NCI-H1930 (cell line): ENCODE measurements at places on chromosomes 13 and 19.

- no peak for DNase-seq
These were observed 5.8 kb upstream of the TLE5 start for GRCh38 chr19:3068071-3068470.

- no peak for DNase-seq
These were observed 1.4 kb upstream of the ZNF584 start for GRCh38 chr19:58406818-58407657.

GRCh38 chr19:23925285-23925684 lies 10.6 kb downstream of the ZNF726 start:
- DNase-seq, result no peak

GRCh38 chr13:38947054-38947453 lies 43.6 kb downstream of the STOML3 start:
- DNase-seq, result no peak

DNA sequence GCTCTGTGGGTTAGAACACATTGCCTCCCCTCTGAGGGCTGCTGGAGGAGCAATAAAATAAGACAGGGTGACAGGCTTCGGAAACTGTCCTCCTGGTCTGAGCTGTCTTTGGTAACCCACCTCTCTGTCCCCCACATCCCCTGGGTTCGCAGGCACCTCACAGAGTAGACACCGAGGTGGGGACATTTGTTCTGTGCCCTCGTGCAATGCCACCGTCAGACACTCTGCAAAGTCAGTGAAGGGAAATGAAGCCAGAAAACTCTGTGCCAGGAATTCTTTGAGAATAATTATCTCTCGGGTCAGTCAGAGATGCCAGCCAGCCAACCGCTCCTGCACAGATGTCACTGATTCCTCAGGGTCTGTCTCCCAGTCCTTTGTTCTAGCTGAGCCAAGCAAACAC lies 493.6 kb downstream of the FOXO1 start:
- peak; percentile 33 for DNase-seq

- peak; percentile 19 for DNase-seq
These were observed 68.1 kb downstream of the ABCC4 start for GRCh38 chr13:95233026-95233635.

DNA sequence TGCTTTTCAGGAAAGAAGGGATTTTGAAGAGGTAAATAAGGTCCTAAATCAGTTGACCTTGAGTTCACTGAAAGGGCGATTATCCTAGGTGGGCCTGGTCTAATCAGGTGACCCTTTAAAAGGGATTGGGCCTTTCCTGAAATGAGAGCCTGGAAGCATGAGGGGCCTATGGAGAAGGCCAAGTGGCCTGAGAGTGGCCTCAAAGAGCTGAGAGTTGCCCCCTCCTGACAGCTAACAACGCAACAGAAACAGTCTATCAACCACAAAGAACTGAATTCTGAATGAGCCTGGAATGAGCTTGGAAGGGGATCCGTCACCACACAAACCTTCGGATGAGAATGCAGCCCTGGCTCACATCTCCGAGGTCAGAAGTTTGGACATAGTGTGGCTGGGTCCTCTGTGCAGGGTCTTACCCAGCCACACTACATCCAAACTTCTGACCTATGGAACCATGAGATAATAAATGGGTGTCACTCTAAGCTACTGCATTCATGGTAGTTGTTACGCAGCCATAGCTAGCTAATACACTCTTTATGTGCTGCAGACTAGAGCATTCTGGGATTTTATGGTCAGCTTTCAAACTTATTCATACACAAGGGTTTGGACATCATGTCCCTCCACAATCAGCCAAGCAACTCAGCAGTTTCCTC lies 72.0 kb downstream of the GNG7 start:
- DNase-seq, result no peak

- no peak for DNase-seq
These were observed 195.6 kb upstream of the DACH1 start for GRCh38 chr13:72062566-72062965.

DNA sequence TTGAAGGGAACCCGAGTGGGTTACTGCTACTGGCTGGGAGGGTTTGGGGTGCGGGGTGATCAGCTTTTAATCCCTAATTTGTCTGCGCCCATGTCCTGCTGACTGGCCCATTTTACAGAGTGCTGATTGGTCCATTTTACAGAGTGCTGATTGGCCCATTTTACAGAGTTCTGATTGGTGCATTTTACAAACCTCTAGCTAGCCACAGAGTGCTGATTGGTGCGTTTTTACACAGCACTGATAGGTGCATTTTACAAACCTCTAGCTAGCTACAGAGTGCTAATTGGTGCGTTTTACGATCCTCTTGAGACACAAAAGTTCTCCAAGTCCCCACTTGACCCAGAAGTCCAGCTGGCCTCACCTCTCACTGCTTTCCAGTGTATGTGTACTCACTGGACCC lies 43.2 kb downstream of the MTMR6 start:
- no peak for DNase-seq

DNA sequence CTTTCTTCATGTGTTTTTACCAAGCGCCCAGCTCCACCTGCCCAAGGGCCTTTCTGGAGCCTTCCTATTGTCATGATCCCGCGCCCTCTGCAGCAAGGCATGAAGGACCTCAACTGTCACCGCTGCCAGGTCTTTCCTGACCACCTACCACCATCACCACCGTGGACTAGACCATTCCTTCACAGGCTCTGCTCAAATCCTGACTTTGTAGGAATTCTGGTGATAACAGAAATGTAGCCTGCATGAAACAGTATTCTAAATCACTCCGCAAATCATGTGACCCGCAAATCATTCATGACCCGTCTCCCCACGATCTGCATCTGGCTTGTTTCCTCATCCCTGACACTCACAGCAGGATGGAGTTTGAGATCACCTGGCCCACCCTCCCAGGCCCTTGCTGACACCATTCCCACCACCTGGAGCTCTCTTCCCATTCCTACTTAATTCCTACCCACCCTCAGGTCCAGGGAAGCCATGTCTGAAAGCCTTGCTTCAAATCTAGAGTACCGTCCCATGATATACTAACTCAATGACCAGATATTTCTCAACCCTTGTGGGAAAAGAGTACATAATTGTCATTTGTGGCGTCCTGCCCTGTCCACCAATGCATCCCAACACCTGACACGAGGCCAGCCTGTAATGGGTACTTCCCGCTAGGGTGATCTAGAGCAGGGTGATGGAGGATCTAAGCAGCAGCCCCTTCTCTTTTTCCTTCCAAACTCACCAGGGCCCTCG lies 1.3 kb downstream of the UBE2S start:
- no peak for DNase-seq

DNA sequence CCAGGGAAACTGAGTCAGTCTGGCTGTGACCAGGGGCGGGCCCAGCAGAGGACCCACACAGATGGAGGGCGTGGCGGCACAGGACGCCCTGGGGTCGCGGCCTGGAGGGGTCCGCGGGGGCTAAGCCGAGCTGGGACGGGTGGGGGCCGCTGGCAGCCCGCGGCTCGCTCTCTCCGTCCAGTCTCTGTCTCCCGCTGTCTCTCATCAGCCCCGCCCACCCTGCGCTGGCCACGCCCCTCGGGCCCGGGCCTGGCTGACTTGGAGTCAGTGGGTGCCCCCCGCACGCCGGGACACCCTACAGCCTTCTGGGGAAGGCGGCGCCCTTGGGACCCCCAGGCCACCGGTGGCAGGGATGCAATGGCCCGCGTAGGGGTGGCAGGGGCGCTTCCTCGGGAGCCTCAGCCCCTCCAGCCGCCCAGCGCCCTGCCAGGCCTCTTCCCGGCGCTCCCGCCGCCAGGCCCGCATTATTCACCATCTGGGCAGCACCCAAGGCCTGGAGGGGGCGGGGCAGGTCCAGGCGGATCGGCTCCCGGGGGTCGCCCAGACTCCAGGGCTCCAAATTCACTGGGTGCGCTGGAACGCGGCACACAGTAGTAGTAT lies at the start of gene TBXA2R:
Gene TBXA2R, minus strand, starts transcription at position 186 of the 600 bp plus-strand sequence. CDS start 6,241 bp downstream, outside the sequence.
- DNase-seq, result no peak

- no peak for DNase-seq
These were observed 618 bp downstream of the TMEM38A start for GRCh38 chr19:16661480-16662034.

DNA sequence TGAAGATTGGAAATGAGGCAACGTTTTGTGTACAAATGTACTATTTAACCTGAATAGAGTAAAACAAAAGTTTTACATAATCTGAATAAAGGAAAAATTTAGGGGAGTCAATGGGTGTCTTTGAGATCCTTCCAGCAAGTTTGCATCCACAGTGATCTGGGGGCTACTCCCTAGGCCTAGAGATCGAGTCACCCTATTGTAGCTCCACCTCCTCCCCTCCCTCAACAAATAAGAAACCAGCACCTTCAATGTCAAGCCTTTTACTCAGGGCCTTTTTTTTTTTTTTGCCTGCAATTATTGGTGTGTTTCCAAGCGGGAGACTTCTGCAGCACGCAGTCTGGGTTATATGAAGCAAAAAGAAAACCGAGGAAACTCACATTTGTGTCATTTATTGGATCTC lies 16.3 kb upstream of the RAP2A start:
- no peak for DNase-seq

GRCh38 chr13:38648912-38649311 lies 38.0 kb upstream of the FREM2 start:
- DNase-seq, result no peak

DNA sequence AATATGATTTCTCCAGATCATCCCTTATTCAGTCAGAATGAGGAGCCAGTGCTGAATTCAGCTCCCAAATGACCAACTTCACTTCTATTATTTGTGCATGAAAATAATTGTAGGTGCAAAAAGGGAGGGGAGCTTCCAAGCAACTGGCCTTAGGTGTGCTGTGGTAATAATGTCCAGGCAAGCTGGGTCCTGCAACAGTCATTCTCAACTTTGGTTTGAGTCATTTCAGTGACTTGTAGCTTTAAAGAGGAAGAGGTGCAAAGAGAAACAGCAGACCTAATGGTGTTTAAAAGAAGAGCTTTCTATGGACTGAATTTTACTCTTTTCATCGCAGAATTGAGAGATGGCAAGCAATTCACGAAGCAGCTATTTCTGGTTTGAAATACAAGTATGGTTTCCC lies 29.2 kb upstream of the FGF9 start:
- no peak for DNase-seq

GRCh38 chr19:7926021-7926726 lies at the start of gene CTXN1:
Gene CTXN1, minus strand, starts transcription at chr19:7926135. Its CDS starts 597 bp downstream, at chr19:7925538.
- no peak for DNase-seq

DNA sequence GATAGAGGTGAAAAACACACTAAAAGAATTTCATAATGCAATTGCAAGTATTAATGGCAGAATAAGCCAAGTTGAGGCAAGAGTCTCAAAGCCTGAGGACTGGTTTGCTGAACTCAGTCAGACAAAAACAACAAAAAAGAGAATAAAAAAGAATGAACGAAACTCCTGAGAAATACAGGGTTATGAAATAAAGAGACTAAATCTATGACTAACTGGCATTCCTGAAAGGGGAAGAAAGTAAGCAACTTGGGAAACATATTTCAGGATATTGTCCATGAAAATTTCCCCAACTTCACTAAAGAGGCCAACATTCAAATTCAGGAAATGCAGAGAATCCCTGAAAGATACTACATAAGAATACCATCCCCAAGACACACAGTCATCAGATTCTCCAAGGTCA lies 47.8 kb downstream of the UBL3 start:
- no peak for DNase-seq

GRCh38 chr13:93736909-93737308 lies 510.3 kb downstream of the GPC6 start:
- no peak for DNase-seq

DNA sequence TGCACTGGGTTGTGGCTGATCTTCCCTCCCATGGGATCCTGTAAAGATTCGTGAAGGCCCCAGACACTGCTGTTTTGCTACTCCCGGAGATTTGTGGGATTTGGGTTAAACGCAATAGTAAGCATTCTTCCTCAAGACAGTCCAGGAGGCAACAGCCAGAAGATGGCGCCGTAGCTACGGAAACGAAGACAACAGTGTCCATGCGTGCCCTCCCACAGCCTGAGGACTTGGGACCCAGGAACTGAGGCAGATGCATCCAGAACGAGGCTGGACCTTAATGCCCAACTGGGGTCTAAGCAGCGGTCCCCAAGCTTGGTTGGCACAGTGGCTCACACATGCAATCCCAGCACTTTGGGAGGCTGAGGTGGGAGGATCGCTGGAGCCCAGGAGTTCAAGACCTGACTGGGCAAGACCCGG lies 57.6 kb upstream of the ZNF507 start:
- peak; percentile 44 for DNase-seq

- DNase-seq, result no peak
These were observed 5.9 kb downstream of the PKN1 start for GRCh38 chr19:14439014-14439413.

DNA sequence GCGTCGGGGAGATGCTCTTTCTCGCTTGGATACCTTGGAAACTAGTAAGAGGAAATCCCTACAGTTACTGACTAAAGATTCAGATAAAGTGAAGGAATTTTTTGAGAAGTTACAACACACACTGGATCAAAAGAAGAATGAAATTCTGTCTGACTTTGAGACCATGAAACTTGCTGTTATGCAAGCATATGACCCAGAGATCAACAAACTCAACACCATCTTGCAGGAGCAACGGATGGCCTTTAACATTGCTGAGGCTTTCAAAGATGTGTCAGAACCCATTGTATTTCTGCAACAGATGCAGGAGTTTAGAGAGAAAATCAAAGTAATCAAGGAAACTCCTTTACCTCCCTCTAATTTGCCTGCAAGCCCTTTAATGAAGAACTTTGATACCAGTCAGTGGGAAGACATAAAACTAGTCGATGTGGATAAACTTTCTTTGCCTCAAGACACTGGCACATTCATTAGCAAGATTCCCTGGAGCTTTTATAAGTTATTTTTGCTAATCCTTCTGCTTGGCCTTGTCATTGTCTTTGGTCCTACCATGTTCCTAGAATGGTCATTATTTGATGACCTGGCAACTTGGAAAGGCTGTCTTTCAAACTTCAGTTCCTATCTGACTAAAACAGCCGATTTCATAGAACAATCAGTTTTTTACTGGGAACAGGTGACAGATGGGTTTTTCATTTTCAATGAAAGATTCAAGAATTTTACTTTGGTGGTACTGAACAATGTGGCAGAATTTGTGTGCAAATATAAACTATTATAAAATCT lies 2.7 kb upstream of the KCNRG start:
- no peak for DNase-seq

GRCh38 chr13:30033681-30034457 lies 183.5 kb upstream of the UBL3 start:
- DNase-seq, result no peak

- no peak for DNase-seq
These were observed 66.3 kb downstream of the TBC1D4 start for GRCh38 chr13:75415694-75416093.

DNA sequence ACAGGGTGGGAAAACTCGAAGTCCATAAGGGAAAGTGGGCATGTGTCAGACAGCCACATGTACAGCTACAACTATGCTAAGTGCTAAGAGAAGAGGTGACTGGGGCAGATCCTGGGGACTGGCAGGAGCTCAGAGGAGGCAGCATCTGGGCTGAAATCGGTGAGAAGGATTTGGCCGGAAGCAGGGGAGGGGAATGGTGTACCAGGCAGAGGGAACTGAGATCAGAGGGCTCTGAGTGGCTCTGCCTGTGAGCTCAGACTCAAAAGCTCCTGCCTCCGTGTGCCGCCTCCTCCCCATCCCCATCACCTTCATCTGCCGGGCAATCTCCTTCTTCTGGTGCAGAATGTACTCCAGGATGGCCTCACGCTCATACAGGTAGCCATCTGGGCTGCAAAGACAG lies 21.8 kb downstream of the NOSIP start:
- no peak for DNase-seq
